ENCODE measurements at places on chromosomes 7 and 10.

GRCh38 chr10:106555599-106555998, 608.9 kb downstream of the SORCS1 start:
- no peak for DNase-seq

DNA sequence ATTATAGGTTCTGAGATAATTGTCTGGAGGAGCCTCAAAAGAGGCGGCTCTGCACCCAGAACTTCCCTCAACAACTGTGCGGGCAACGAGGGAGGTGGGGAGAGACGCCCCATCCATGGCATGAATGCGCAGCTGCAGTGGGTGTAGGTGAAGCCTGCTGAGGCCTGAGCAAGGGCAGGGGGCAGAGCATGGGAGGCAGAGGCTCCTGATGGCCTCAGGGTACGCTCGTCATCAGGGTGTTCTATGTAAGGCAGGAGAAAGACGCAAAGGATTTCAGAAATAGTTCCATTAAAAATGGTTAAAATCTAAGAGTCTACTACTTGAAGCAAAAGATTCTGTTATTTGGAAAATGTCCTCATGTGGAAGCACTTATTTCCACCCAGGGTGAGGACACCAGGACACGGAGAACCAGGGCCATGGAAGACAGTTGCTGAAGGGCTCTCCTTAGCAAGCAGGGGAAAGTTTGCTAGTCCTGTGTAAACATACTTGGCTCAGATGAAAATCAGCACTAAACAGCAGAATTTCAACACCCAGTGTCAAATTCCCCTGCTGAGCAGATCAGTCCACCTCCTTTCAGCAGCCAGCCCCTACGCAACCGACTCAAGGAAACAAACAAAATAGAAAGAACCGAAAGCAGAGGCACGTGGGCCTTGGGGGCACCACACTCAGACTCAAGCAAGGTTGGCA, 18.9 kb downstream of the INSIG1 start:
- no peak for DNase-seq

- peak; percentile 77 for DNase-seq
These were observed 120.7 kb downstream of the PRKAG2 start for GRCh38 chr7:151756076-151756731.

DNA sequence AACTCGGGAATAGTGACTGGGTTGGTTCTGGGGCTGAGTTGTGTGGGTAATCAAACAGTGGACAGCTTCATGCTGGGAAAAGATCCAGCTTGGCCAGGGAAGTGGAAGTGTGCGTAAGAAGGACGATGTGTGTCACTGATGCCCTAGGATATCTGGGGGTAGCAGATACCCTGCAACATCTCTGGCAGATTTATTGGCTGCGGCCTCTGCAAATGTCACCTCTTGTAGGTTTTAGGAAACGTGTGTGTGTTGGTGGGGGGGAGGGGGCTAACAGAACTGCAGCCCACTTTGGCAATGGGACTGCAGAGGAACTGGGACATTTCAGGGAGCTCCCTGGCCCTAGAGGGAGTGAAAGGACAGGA, 965 bp upstream of the AGAP3 start:
- no peak for DNase-seq

GRCh38 chr10:47425813-47426419, 41.8 kb upstream of the ZNF488 start:
- no peak for DNase-seq

GRCh38 chr10:3467052-3467951, 294.7 kb upstream of the PITRM1 start:
- no peak for DNase-seq

- DNase-seq, result no peak
These were observed 751.1 kb downstream of the GRM8 start for GRCh38 chr7:126501617-126502016.

- DNase-seq, result no peak
These were observed at the start of gene NEURL1 for GRCh38 chr10:103493362-103493915. NEURL1 (plus strand) TSS chr10:103493705; CDS start chr10:103494388, 683 bp downstream.

- no peak for DNase-seq
These were observed 8.3 kb downstream of the ATOH7 start for GRCh38 chr10:68223535-68224165.

DNA sequence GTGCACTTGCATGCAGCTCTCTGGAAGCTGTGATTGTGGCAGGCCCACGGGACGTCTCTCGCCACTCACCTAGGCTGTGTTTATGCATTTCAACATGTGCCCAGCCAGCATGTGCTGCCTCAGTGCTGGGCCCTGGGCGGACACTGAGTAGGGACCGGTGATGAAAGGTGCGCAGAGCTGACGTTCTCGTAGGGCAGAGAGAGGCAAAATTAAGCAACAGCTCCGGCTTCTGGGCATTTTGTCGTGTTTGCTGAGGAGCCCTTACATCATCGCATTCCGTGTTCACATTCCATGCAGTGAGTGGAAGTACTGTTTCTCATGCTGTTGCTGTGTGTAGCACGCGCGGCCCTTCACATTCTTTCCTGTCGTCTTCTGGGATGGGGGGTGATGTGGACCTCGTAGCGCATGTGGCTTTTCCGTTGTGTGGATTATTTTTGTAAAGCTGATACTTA, 50.5 kb downstream of the PRF1 start:
- no peak for DNase-seq

DNA sequence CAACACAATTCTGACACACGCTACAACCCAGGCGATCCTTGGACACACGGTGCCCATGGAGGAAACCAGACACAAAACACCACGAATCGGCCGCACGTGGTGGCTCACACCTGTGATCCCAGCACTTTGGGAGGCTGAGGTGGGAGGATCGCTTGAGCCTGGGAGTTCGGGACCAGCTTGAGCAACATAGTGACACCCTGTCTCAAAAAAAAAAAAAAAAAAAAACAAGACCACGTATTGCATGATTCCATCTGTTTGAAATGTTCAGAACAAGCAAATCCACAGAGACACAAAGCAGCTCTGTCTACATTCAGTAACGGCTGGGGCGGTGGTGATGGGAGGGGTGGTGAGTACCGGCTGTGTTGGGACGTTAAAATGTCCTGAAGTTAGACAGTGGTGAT, 25.2 kb downstream of the ADAP1 start:
- DNase-seq, result no peak

DNA sequence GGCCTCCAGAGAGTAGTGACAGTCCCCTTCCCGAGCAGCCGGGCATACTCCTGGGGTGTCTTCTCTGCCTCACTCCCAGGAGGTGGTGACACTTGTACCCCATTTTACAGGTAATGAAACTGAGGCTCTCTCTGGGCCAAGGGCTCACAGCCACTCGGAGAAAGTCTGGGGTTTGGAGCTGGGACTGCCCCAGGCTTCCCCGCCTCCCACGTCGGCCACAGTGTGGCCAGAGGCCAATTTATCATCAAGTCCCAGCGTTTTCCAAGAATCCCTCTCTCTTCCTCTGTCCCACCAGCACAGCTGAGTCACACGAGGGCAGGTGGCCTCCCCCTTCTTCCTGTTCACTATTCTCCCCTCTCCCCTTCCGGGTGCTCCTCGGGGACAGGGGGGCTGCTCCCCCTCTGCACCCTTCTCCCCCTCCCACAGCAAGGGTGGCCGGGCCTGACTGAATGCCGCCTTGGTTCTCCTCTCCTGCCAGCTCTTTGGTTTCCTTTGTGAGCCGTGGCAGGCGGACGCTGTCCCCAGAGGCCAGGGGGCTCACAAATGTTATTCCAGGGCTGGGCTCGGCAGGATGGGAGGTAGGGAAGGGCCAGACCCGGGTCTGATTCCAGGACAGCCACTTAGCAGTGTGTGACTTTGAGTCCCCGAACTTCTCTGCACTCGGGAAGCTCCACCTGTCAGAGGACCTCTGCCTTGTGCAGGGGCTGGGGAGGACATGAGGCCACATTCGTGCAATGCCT, 17.7 kb downstream of the CLIP2 start:
- peak; percentile 50 for DNase-seq

- no peak for DNase-seq
These were observed 69.8 kb downstream of the TCF7L2 start for GRCh38 chr10:113019692-113020474.

- DNase-seq, result no peak
These were observed 85.2 kb upstream of the AOAH start for GRCh38 chr7:36809510-36809909.

DNA sequence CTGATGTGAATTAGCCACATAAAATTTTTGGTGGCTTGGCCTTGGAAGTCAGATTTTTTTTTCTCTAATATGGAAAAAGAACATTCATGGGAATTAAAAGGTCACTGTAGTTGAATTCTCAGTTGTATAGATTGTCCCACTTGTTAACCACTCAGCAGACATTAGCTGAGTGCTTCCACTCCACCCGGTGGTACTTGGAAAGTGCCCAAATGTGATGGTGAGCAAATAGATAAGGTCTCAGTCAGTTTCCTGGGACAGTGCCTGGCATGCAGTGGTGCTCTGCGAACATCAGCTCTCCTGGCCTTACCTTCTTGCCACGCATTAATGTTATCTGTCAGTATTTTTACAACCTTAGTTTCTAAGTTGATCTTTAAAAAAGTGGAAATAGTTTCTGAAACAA, 1.4 kb downstream of the ATP5F1C start:
- DNase-seq, result no peak

GRCh38 chr10:110901954-110902819, 16.8 kb downstream of the BBIP1 start:
- DNase-seq, result no peak

DNA sequence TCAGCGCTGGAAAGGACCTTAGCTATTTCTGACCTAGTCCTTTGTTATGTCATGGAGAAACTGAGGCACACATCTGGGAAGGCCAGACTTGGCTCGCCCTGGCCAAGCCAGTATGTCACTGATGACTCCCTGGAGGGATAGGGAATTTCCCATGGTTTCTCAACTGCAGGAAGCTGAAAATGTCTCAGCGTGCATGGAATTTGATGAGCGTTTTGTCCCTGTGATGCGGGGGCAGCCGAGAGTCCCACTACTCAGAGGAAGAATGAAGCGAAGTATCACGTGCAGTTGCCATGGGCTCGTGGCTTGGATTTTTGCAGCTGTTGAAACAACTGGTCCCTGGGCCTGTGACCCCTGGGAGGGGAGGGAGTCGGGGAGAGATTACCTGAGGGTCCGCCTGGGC, 44.8 kb downstream of the CLIP2 start:
- no peak for DNase-seq

GRCh38 chr7:15011289-15011688, 108.7 kb upstream of the DGKB start:
- DNase-seq, result no peak

GRCh38 chr7:155215576-155216325, 81.9 kb upstream of the INSIG1 start:
- DNase-seq, result no peak

- no peak for DNase-seq
These were observed 30.3 kb upstream of the TRIM24 start for GRCh38 chr7:138429577-138430250.

DNA sequence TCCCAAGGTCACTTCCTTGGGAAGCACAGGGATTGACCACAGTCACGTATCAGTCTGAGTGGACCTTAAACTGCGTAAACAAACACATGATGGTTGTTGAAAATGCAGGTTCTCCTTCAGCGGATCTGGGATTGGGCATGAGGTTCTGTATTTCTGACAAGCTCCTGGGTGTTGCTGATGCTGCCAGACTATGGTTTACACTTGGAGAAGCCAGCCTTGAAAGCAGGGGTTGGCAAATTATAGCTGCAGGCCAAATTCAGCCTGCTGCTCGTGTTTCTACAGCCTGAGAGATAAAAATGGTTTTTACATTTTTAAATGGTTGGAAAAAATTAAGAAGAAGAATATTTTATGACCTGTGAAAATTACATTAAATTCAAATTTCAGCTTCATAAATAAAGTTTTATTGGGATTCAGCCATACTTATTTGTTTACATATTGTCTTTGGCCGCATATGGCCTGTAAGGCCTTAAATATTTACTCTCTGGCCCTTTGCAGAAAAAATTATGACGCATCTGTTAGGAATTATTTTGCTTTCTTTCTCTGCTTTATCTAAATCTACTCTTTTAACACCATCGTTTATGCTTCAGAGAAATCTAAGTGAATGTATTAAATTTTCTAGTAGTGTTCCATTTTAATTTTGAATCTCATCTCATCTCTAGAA, 109.6 kb downstream of the SH2D4B start:
- DNase-seq, result no peak

- DNase-seq, result no peak
These were observed 181.1 kb downstream of the PTPN20 start for GRCh38 chr10:47092376-47092775.

DNA sequence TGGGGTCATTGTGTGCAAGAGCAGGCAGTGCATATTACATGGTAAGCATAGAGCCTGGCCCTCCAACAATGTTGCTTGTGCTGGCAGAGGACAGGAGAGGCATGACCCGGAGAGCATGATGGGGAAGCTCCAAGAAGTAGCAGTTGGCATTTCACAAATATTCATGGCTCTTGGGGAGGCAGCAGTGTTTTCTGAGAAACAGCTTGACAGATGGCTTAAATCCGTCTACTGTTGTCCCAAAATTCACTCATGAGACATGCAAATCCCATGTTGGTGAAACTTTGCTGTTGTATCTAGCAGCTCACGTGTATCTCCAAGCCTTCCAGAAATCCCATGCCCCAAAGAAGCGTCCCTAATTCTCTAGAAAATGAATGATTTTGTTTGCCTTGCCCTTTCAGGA, 487.0 kb downstream of the SORCS3 start:
- DNase-seq, result no peak

DNA sequence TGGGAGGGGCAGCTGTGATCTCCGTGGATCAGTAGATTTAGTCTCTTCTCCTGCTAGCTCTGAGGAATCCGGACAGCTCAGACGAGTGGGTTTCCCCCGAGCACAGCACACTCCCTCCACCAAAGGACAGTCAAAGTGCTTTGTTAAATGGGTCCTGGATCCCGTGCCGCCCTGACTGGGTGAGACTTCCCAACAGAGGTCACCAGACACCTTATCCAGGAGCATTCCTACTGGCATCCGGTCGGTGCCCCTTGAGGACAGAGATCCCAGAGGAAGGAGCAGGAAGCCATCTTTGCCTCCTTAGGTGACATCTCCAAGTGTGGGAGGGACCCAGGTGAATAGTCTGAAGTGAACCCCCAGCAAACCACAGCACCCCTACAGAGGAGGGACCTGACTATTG, 1148.9 kb downstream of the CNTNAP2 start:
- DNase-seq, result no peak

- no peak for DNase-seq
These were observed 46.2 kb downstream of the ICA1 start for GRCh38 chr7:8215648-8216333.

DNA sequence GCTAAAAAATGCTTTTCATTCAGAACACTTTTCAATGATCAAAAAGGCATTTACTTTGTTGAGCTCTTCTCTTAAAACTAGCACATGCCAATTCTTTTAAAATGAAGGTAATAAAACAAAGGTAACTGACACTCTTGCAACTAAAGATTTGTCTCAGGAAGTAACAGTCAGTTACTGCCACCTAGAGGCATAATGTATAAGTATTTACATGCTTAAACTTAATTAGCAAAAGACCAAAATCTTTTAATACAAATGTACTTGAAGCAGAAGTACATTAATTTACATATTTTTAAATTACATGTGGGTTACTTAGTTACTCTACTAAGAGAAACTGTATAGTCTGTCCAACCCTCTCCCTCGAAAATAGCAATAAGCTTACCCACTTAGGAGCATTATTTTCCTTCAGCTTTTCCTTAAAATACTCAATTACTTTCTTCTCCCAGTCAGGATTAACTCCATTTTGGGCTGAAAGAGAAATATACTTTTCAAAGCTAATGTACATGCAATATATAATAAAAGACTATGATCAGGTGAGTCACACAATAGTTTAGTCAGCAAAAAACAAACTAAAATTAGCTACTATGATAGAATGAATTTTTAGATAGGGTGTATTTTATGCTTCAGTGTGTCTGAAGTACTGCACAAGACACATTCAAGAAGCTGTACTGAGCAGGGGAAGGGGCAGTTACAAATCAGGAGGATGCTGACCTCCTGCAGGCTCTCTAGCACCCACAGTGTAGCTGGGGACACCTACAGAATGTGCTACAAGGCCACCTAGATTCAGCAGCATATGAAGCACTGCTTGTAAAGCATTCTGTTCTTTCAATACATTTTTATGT, 13.0 kb downstream of the MCMBP start:
- peak; percentile 22 for DNase-seq

Data from GF-D8 (cell line).